Suppressor macrophage (primary cell): ENCODE measurements at places on chromosomes 2 and 18.

DNA sequence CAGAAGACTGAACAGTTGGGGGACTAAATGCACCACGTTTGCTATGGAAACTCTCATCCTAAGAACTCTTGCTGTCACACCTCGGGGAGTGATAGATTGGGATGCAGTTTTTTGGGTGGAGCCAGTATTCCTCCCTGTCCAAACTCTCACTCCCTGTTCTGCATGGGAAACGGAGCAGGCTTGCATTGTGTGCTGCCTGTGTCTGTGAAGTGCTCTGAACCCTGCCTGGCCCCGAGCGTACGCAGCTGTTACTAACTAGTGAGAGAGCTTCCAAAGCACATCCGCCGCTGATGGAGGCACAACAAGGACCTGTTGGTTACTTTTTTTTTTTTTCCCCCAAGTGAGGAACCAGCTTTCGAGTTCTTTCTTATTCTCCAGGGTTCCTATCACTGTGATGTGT, 195.5 kb downstream of the ANAPC1 start:
- DNase-seq = no peak

DNA sequence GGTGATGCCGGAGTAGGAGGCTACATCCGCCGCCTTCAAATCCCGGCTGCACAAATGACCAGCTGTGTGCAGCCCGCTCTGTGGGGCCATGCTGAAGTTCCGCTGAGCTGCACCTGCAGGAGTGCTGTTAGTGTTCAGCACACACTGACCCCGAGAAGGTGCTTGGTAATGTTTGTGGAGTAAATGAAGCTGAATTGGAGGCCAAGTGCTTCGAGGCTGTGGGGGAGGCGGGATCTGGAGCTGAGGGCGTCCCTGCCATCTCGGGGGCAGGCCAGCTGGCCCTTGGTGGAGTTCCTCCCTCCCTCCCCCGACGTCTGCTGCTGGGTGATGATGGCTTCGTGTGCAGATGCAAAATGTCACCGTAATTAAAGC, 23.2 kb downstream of the KCNF1 start:
- no peak for DNase-seq

DNA sequence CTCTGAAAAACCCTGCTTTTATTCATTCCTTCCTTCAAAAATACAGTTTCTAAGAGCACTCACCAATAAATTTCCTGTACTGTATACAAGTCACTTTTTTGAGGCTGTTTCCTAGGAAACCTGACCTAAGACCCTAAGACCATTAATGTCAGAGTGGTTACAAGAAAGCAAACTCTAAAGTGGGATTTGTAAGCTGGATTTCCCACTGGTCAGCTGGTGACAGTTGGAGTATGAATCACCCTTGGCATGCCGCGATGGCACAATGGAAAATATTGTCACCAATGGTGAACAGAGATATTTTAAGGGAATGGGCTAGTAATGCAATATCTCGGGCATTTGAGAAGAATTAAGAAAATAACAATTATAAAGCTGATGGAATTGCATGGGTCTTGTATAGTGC, 101.9 kb downstream of the COL3A1 start:
- DNase-seq = no peak

DNA sequence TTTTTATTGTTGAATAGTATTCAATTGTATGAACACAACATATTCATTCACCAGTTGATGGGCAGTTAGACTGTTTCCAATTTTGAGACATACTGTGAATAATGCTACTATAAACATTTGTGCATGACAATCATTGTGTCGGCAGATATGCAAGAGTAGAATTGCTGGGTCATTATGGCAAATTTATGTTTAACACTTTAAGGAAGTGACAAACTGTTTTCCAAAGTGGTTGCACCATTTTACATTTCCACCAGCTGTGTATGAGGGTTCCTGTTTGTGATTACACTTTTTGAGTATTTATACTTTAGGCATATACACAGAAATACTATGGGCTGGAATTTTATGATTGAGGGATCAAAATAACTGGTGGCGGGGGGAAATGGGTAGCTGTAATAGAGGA, 61.2 kb downstream of the MAP4K3 start:
- peak; percentile 7 for DNase-seq

DNA sequence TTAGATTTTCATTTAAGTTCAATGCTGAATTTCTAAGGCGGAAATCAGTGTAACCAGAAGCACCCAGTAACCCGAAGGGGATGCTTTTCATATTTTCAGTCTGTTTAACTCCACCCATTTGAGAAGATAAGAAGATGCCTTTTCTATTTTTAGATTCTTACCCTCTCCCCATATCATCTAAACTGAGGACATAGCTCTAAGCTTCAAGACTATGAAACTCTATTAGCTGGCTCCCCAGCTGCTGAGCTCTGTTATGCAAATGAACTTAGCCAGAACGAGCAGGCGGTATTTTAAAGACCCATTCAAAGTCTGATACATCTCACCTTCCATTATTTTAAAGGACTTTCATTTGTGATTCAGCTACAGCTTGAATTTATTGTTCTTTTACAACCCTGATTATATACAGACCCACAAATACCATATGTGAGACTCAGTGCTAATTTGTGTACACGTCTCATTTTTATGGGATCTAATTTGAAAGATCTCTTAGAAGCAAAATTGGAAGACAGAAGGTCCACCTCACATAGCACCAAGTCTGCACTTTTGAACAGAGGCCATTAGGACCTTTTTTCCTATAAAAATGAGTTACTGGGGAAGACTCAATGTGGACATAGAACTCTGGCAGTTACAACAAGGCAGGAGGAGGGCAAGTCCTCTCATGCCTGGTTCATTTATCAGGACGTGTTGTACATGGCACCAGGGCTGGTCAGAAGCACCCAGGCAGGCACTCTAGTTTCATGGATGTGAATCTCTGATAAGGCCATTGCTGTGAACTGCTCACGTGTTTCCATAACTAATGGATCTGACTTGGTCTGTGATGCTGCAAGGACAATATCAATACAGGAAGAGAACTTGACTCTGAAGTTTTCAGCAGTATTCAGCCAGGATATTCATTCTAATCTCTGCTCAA, 16.3 kb downstream of the CDC42EP3 start:
- no peak for DNase-seq

DNA sequence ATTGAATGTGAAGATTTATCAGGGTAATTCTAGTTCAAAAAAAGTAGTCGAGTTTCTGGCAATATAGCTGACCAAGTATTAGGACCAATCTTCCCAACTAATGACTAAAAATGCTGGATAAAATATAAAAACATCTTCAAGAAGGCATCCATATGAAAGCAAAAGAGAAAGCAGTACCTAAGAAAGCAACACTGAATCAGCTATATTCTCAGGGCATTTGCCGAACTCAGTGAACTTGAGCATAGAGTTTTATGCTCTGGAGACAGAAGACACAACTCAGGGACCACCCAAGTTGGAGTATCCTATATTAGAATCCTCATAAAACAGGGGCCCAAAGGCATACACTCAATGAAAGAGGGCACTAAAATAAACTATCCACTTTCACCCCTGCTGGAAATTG, 103.7 kb upstream of the HNRNPA3 start:
- no peak for DNase-seq

- DNase-seq = no peak
Observed at GRCh38 chr2:158513841-158514240, 57.1 kb downstream of the PKP4 start.

DNA sequence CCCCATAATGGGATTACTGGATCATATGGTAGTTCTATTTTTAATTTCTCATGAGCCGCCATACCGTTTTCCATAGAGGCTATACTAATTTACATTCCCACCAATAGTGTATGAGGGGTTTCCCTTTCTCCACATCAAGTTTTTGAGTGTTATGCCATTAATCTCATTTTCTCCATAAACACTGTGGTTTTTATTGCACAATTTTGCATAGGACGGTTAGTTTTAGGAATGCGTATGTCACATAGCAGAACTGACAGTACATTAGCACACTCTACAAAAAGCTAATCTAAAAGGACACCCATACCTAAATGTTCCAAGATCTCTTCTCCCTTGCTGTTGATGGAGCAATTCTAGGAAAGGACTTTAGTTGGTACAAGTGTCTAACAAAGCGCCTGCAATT, 32.5 kb downstream of the DARS1 start:
- DNase-seq = no peak

GRCh38 chr2:26770986-26771586, 7.0 kb downstream of the SLC35F6 start:
- peak; percentile 47 for DNase-seq

DNA sequence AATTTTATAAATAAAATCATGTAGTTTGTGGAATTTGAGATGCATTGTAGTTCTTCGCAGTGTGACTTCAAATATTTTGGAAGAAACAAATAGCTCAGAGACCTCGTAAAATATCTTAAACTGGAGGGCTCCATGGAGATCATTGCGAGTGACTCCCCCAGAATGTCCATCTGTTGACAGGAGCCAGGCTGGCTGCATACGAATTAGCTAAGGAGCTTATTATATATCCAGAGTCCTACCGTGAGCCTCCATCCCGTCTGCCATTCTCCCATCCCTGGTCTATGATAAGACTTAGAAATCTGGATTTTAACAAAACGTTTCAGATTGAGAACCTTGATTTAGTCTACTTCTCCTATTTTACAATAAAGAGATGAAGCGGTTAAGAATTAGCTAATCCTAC, 80.2 kb downstream of the MSH2 start:
- no peak for DNase-seq

- DNase-seq = no peak
Observed at GRCh38 chr2:194464964-194465638, 1191.9 kb upstream of the SLC39A10 start.

GRCh38 chr2:11941201-11942177, 195.1 kb downstream of the LPIN1 start:
- DNase-seq = no peak

DNA sequence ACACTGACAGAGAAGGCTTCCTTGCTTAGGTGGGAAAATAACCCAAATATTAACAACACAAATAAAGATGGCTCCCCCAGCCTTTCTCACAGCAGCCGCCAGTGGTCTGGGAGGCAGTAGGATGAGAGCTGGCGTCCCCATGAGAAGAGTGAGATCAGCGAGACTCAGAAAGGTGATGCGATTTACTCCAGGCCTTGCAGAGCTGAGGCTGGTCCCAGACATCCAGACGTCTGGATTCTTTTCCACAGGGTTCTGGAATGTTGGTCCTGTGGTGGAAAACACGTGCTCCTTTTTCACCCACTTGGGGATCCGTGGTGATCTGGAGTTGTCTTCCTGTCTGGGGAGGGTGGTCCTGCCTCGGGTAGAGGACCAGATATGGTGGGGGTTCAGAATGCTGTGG, 190.6 kb downstream of the CTIF start:
- no peak for DNase-seq

DNA sequence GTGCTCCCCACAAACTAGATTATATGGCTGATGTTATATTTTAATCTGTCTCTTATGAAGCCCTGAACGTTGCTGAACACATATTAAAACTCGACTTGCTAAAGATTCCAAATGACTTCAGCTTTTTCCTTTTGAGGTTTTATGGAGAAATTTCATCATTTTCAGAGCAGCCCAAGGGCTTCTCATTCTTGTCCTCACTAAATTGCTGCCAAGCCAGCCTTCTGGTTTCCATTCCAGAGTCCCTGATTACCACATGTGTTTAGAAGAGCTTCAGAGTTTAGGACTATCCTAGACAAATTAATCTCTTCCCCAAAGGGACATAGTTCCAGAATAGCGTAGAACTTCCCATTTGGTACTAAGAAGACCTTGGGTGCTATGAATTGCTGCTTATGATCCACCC, 77.8 kb upstream of the CCDC195 start:
- no peak for DNase-seq

DNA sequence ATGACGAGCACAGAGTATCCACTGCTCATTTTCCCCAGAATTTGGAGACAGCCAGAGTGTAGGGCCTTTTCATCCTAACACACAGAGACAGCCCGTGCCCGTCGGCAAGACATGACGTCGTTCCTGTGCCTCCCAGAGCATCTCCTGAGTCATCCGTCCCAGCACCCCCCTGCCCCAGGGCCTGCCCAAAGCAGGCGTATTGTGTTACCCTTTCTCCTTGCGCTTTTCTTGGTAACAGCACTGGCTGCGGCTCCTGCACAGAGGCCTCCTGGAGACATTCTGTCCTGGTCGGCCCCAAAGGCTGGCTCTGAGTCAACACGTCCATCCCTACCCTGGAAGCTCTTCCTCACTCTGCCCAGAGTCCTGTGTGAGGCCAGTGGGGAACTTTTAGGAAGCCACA, 217.1 kb downstream of the KLHL29 start:
- no peak for DNase-seq

DNA sequence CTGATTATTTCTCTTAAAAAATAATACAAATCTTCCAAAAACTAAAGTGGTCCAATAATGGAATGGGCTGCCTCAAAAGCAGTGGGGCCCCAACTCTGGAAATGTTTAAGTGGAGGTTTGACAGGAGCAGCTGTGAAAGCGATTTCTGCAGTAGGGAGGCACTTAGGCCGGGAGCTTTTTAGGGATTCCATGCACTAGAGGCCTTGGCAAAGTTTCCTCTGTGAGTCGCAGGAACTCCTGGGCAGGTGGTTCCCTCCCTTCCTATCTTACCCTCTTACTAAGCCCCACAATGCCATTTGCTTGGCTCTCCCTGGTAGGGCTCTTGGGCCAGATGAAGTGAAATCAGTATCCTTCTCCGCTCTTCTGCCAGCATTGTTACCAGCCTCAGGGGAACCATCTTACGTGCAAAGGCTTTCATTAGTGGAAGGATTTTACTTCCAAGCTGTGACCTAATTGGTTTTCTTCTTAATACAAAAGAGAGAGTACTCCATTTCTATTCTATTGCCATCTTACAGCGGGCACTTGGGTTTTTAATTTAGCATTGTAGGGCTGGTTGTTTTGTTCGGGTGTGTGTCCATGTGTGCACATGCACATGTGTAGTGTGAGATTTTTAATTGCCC, 34.3 kb upstream of the C18orf32 start:
- DNase-seq = no peak

GRCh38 chr2:237358721-237359517, 55.0 kb downstream of the COL6A3 start:
- no peak for DNase-seq

DNA sequence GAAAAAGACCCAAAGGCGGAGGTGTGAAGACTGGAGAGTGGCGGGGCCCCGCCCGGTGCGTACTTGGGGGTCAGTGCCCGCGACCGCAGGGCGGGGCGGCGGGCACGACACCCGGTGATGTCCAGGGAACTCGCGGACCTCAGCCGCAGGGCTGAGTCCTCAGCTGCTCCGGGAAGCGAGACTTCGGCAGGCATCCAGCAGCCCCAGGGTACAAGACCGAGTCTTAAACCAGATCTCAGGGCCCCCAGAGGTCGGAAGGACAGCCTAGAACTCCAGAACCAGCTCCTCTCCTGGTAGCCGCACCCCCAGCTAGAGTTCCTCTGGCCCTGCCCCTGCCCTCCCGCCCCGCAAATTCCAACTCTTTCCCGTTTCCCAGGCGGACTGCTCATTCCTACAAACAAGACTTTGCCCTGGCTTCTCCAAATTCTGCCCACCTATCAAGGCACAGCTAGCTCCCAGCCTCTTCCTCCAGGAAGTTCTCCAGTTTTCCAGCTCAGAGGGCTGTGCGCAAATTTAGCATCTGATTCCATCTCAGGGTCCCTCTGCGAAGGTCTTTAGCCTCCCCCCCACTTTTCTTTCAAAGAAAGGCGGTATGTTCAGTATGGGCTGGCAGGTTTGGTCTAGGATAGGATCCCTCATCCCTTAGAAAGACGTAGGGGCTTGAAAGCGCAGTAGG, 26.0 kb upstream of the NOTO start:
- DNase-seq = no peak
